ENCODE measurements at places on chromosomes 12 and 14.

- DNase-seq: no peak
Measured at GRCh38 chr12:71760471-71760870, 5.8 kb downstream of the RAB21 start.

- DNase-seq: no peak
Measured at GRCh38 chr12:40208707-40209446, 15.9 kb upstream of the LRRK2 start.

DNA sequence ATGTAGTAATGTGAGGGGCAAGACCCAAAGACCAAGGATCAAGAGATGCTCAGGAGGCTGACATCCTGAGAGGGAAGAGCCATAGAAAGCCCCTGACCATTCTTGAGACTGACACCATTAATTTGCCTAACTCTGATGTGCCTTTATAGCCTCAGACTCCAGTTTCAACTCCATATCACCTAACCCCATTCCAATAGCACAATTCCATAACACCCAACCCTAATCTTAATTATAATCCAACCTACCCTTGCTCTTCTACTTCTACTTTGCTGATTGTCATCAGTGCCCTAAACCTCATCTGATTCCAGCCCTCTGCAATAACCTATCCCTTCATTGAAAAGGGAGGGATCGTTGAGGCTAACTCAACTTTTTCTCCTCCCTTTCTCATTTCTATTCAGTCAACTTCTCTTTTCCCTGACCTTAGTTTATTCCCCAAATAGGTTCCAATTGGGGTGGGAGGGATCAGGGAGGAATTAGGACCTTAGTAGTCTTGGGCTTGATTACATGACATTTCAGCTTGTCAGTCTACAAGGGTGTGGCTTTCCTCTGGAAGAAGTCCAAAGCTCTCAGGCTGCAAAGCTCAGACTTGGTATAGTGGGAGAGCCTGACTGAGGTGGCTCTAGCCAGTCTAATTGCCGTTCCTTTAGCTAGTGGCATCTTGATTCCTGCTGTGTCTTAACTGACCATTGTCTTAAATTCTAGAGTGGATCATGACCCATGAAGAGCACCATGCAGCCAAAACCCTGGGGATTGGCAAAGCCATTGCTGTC is 3.1 kb downstream of the PFKM start:
- no peak for DNase-seq

DNA sequence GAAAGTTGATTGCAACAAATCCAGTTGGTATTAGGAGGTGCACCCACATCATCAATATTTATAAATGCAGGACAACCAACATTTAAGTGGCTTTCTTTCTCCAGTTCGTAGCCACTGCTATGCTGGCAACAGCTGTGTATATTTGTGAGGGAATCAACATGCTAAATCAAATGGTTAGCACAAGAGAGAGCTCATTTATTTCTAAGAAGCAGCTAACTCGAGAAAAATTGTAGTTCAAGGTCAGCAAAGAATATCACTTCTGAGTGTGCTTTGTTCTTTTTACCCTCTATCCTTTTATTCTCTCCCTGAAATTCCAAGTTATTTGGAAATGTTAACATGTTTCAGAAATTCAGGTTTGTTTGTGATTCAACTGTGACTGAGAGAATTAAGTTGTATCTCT is 137.3 kb downstream of the NAV3 start:
- DNase-seq: no peak

GRCh38 chr12:104510873-104511440 is 54.2 kb downstream of the CHST11 start:
- DNase-seq: no peak

DNA sequence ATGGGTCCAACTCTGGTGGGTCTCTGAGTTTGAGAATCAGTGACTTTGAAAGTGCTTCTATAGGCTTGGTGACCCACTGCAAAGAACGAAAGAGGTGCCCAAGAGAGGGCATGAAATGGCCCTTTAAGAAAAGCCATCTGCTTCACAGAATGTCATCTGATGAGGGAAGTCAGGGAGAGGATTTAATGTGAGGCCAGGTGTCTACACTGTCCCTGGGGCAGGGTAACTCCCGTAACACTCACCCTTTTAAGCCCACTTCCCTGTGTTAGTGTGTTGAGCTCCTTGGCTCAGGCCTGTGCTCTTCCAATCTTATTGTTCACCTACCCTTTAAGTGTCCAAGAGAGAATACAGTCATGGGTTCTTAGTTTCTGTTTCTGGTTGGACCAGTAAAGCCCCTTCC is 16.4 kb upstream of the SRSF5 start:
- DNase-seq: no peak

DNA sequence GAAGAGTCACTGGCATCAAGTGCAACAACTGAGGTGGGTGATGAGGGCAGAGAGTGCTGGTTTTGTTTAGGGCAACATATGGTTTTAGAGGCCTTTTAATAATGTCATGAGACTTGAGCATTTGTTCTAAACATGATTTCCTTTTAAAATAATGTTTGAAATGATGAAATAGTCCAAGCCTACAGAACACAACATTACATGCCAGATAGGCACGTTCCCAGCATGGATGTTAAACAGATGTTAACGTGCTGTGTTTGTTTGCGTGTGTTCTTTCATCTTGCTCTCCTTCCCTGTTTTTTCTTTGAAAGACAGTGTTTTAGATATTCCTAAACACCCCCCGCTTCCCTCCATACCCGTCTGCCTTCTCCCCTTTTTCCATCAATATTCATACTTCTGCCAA is 82.3 kb downstream of the RGS6 start:
- no peak for DNase-seq

- DNase-seq: no peak
Measured at GRCh38 chr14:61103541-61104339, 122.7 kb downstream of the SLC38A6 start.

DNA sequence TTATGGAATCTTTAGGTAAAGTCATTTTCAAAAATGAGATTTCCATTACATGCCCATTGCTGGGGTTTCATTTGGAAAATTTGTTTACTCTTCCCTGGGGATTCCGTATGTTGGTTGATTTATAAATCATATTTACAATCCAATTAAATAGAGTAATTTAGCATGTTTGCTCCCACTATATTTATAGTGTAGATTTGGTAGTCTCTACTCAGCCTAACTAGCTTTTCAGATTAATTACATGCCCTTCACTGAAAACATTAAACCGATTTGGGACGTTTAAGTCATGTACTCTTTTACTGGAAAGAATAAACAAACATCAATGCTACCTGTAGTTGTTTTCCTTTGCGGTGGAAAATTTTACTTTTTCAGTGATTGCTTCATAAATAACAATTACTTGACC is 10.4 kb downstream of the PAX9 start:
- DNase-seq: no peak
